DMS 273 treated with DMSO at 0.1 percent for 48 hours (cell line): ENCODE measurements at places on chromosomes 2 and 18.

GRCh38 chr2:45901468-45902032, 250.1 kb downstream of the PRKCE start:
- no peak for DNase-seq

DNA sequence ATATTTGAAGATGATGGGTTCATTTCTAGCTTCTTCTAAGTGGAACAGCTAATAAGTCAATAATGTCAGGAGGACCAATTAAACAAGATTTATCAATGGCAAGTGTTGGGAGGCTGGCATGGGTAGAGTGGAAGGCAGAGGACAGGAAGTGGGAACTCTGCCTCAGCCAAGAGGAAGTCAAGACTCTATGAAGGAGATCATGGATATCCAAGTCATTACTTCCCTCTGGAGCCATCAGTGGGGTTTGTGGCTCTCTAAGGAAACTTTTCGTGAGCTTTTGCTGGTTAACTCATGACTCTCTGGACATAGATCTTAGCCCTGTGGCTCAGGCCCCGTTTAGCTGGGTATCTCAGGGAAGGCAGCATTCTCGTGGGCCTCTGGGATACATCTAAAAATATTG, 410.4 kb upstream of the ID2 start:
- no peak for DNase-seq

DNA sequence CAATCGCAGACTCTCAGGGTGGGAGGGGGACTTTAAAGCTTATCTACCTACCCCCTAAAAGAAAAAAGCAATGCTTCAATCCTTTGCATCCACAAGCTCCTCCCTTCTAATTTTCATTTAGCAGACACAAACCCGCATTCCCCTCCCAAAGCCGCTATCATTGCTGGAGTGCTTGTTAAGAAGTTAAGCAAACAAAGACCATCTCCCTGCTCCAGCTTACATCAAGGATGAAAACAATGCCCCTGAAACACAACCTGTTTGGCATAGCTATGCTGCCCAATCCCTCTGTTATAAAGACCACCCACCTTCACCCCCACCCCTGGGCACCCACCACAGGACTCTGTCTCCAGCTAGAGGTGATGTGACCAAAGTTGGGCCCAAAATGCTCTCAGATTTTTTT, 33.0 kb downstream of the REEP1 start:
- DNase-seq, result no peak

DNA sequence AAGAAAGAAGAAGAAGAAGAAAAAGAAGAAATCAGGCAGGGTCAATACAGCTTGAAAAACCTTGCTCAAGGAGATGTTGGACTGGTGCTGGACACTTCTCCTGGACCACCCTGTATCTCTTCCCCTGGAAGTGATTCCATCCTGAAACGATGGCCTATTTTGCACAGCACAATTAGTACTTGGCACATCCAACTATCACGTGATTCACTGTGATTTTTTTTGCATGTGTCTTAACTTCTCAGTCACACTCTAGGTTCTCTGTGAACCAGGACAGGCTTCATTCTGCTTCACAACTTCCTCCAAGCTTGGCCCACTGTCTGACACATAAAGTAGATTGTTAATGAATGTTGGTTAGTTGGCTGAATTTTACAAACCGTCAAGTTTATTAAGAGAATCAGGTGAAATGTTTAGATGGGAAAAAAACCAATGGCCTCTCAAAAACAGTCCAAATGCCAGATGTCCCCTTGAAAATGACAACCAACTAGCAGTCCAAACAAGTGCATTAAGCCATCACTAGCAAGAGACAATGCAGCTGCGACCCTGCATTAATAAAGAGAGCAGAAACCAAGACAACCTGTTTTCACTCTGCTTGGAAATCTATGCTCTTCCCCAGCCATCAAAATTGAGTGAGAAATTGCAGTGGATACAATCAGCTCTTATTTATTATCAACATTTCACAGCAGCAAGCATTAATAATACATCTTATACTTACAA, 300.0 kb upstream of the CHAC2 start:
- no peak for DNase-seq

DNA sequence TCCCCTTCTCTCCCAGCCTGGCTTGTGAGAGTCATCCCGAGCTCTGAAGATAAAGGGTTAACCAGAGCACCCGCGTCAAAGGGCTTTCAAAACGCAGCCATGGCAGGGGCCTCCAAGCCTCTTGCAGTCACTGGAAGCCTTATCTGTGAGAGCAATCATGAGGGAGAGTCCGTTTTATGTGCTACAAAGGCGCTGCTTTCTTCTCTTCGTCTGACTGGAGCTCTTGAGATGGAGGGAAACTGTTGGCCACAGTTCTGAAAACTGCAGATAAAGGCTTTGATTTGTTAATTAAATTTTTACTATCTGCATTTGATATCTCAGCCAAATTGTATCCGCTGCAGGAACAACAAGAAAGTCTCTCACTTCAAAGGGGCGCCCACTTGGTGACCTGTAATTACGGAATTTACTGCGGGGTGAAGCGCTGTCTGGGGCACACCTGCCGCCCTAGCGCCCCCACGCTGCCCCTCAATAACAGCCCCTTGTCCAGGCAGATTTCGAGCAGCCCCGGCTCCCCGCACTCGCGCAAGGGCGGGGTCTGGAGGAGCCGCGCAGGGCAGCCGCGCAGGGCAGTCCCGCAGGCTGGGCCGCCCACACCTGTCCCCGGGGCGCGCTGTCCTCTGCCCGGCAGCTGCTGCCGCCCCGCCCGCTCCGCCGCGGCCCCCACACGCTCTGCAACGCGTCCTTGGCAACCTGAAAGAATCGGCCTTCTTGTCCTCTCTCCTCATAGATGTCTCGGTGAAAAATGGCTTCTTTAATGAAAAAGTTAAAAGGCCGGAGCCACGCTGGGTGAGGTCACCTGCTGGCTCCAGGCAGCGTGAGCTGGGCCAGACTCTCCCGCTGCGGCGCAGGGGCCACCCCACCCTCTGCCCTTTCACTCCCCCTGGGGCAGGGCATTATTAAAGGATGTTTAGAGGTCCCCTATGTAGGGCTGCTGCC, 217.9 kb downstream of the VAPA start:
- DNase-seq, result no peak

DNA sequence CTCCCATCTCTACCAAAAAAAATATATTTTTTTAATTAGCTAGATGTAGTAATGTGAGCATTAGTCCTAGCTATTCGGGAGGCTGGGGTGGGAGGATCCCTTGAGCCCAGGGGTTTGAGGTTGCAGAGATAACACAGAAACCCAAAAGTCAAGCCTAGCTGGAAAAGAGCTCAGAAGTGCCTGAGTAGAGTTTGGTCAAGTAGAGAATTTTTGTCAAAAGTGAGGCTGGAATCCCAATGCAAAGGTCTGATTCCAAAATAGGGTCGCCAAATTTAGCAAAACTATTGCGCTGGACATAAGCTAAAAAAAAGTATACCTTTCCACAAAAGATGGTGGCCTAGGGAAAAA, 15.5 kb upstream of the MSH6 start:
- DNase-seq, result no peak

- peak; percentile 21 for DNase-seq
These were observed 44.9 kb downstream of the TMEM37 start for GRCh38 chr2:119476301-119477112.
